Tibial artery (tissue), 4 donors: ENCODE measurements at places on chromosomes 1 and 21.

GRCh38 chr1:66316464-66317247 lies 217.3 kb upstream of the SGIP1 start:
- no peaks in the 10 kb centered on the region for H3K4me1 ChIP-seq
- peak overlapping the region; percentile 93 for H3K27ac ChIP-seq
- DNase-seq, result no peak
- no peak overlapping the region for H3K4me3 ChIP-seq
- no peaks in the 10 kb centered on the region for H3K27me3 ChIP-seq

GRCh38 chr1:202252271-202252670 lies 58.7 kb downstream of the LGR6 start:
- no peaks in the 10 kb centered on the region for H3K4me1 ChIP-seq
- peak; percentile 13 for DNase-seq

- H3K27ac ChIP-seq, result peak overlapping the region; percentile 17
- H3K4me3 ChIP-seq, result no peak overlapping the region
- H3K27me3 ChIP-seq, result no peaks in the 10 kb centered on the region
- H3K4me1 ChIP-seq, result peaks cover 81% of the 10 kb centered on the region
- no peaks in the 10 kb centered on the region for H3K36me3 ChIP-seq
Measured at GRCh38 chr1:183075861-183076260, 52.6 kb downstream of the LAMC1 start.

GRCh38 chr1:162696286-162696862 lies 64.1 kb downstream of the DDR2 start:
- no peak overlapping the region for H3K4me3 ChIP-seq
- peak; percentile 84 for DNase-seq
- no peaks in the 10 kb centered on the region for H3K27me3 ChIP-seq
- H3K36me3 ChIP-seq, result peaks cover 4% of the 10 kb centered on the region
- peak overlapping the region; percentile 53 for H3K27ac ChIP-seq
- H3K4me1 ChIP-seq, result peaks cover 33% of the 10 kb centered on the region

DNA sequence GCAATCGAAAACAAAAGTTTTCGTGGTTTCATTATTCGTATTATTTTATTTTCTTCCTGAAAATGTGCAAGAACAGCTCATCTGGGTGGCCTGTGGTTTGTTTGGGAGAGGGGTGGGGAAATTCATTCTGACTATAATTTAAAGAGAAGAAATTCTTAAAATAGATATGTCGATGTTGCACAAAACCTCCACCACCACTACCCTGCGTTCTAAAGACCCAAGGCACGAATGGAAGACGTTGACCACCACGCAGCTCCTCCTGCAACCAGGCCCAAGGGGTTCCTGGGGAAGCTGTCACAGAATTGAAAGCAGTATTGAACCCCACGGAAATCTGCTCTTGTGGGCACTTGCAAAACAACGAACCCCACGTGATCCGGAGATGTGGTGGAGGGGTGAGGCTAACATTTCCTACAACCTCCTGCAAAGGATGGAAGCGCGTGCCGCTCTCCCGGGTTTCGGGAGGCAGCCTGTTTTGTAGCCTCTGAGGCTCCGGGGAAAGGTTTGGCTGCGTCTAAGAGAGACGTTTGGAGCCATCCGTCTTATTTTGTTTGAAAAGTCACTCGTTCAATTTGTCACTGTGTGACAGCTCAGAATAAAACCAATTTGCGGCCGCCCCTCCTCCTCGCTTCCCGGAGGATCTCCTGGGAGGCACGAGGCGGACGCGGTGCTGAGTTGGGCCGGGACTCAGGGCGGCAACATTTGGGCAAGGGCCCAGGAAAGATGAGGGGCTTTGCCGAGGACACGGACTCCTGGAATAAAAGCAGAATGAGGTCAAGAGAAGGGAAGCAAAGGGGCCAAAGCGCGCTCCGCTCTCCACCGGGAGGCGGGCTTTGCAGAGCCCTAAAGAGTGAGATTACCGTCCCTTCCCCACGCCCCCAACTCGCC lies 810 bp upstream of the HLX start:
- H3K27ac ChIP-seq, result peak overlapping the region; percentile 96
- peaks cover 32% of the 10 kb centered on the region for H3K4me1 ChIP-seq
